ENCODE measurements at places on chromosomes 1 and 21.

GRCh38 chr1:41530411-41530810 is 45.9 kb upstream of the EDN2 start:
- DNase-seq, result no peak

DNA sequence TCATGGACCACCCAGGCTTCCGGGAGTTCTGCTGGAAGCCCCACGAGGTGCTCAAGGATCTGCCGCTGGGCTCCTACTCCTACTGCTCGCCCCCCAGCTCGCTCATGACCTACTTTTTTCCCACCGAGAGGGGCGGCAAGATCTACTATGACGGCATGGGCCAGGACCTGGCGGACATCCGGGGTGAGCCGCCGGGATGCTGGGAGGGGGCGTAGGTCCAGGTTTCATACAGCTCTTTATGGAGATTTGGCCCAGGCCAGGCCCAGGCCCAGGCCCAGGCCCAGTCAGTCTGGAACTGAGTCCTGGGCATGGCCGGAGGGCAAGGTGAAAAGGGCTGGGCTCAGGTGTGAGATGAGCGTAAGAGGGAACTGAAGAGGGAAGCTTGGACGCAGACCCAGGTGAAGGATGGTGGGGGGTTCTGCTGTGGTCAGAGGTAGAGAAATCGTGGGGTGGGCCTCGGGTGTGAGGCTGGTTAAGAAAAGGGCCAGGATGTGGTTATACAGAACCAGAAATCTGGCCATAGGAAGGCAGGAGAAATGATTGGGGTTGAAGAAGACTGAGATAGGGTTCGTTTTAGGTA is 23.0 kb downstream of the DISP3 start:
- no peak for DNase-seq

DNA sequence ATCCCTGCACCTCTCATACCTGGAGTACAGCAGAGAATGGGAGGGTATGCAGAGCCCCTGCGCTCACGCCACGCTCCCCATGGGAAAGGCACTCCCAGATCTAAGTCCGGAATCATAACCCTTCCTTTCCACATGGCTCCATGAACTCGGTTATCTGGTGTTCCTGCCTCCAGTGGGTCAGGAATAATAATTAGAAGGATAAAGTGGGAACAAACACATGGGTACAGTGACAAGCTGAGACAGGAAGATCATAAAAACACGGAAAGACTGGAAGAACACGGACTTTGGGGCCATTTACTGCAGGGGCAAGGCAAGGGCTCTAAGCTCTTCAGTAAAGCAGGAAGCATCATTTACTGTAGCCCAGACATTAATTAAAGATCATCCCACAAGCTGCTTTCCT is 48.6 kb downstream of the FOXO6 start:
- DNase-seq, result no peak

DNA sequence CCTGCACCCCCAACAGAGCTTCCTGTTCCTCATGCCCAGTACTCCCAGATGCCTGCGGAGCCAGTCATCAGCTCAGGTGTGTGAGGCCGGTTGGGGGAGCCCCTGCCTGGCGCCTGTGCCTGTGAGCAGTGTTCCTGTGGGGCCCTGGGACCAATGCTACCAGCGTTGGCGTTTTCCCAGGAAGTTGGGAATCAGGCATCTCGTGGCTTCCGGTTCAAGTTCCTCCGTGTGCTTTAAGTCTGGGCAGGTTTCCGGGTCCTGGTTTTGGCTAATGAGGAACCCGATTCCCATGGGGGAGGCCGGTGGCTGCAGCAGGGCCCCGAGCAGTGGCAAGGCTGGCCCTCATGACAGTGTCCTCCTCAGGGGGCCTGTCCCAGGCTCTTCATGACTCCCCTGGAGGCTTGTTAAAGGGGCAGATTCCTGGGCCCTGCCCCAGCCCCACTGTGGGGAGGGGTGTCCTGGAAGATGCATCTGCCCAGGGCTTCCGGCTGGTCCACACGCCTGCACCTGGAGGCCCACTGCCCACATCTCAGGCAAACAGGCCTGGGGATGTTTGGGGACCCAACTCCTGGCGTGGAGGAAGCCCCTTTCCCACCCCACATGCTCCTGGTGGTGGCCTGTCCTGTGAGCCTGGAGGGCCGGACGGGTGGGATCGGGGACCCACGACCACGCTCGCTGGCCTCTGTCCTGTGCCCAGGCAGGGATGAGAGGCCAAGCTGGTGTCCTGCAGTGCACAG is 26.2 kb downstream of the TP73 start:
- DNase-seq, result no peak

DNA sequence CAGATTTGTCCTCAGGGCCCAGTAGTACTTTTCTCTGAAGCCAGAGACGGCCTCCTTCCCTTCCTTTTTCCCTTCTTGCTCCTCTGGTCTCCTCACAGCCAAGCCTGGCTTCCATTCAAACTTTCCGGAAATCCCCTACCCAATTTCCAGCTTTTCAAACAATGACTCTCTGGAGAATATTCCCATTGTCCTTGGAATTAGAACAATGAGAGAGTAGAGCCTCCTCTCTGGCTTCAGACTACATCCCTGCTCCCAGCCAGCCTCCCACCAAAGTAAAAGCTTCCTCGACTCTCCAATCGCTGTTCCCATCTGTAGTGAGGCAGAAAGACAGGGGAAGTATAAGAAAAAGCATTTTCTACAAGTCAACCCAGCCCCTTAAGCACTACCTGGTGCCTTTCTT is 77.7 kb upstream of the SOX13 start:
- DNase-seq, result no peak

DNA sequence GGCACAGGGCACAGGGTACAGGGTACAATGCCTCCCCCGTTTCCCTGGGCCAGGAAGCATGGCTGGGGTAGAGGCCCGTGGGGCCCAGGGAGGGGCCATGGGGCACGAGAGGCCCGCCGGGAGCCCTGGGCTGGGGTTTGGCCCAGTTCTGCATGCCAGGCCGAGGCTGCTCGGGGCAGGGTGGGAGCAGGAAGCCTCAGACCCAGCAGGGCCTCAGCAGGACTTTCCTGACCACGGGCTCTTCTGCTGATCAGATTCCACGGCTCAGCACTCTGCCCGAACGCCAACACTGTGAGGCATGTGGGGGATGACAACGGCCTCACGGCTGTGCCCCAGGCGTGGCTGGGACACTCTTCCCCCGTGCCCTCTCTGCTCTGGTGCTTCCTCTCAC is 104.3 kb downstream of the NPHP4 start:
- DNase-seq, result no peak

- no peak for DNase-seq
Observed at GRCh38 chr1:40362699-40363098, 10.8 kb upstream of the SMAP2 start.

DNA sequence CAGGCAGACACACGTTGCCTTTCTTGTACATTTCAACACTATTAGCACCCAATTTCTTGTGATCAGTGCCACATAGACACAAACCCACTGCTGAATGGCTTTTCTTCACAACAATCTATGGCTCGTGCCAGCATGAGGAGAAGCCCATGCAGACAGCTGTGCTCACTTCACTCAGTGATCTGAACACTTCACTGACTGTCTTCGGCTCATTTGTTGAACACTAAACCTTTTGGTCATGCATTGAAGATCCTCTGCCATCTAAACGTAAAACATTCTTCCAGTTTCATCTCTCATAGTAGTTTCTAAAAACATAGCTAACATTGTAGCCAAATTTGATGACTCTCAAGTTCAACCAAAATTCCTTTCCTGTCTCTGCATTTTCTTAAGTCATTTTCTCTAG is 331.0 kb upstream of the ZP4 start:
- DNase-seq, result no peak

DNA sequence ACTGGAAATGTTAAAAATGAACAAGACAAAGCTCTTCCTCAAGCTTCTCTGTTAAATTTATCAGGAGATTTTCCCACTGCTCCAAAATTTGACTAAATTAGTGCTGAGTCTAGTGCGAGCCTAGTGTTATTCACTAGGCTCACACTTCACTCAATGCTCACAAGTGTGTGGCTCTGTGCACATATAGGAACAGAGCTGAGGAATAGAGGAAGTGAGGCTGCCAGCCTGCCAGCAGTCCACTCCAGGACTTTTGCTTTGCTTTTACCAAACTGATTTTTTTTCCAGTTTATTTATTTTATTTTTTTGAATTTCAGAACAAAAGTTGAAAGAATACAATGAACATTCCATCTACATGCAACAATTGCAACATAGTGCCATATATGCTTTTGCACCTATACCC is 87.2 kb downstream of the VAV3 start:
- no peak for DNase-seq

- DNase-seq, result no peak
Observed at GRCh38 chr1:232598133-232598532, 31.8 kb downstream of the SIPA1L2 start.

GRCh38 chr1:186831168-186831567 is 2.4 kb downstream of the PLA2G4A start:
- DNase-seq, result no peak

DNA sequence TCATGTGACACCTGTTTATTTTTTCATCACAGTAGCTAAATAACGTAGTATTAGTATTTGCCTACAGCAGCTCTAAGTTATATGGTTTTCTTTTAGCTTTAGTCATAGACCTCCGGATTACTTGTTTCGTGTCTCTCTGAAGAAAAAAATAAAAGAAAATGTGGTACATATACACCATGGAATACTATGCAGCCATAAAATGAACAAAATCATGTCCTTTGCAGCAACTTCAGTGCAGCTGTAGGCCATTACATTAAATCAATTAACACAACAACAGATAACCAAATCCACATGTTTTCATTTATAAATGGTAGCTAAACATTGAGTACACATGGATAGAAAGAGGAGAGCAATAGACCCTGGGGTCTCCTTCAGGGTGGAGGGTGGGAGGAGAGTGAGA is 142.7 kb downstream of the MAGI3 start:
- no peak for DNase-seq

- DNase-seq, result no peak
Observed at GRCh38 chr21:38205940-38206339, 50.9 kb upstream of the KCNJ15 start.

- no peak for DNase-seq
Observed at GRCh38 chr1:67540733-67541125, 110.5 kb upstream of the SERBP1 start.

GRCh38 chr1:14968251-14968851 is 185.2 kb upstream of the TMEM51 start:
- no peak for DNase-seq
